Stimulated activated CD4-positive, alpha-beta T cell treated with anti-CD3 and anti-CD28 coated beads, Interleukin-12 subunit alpha, Interleukin-12 subunit beta, amount 100 ng/mL, for 4 hours (primary cell): ENCODE measurements at places on chromosomes 2 and 18.

DNA sequence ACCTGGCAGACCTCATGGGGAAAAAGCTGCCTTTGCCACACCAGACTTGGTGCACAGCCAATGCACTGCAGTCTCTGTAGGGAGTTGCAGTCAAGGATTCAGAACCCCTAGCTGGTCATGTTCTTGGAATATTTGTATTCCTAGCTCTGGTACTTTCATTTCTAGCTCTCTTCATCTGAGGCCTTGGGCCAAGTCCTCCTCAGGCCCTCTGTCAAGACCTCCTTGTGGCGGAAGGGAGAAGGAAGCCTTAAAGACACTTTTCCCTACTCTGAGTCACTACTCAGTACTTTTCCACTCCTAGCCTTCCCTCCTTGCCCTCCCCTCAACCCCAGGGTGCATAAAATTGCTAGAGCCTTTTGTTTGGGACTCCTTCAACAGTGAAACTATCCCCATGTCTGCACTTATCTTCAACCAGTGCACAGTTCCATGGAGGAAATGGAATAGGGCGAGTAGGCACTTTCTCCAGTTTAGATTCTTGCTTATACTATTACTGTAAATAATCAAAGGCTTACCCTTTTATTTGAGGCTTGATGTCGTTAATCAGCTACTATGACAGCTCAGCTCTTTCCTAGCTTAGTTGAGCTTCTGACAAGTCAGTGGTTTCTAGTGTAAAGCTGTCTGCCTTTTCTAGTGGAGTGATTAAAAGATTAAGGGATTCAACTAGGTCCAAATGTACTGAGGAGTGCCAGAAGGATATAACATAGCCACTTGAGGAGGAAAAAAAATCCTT is 15.8 kb downstream of the M1AP start:
- no peak for DNase-seq

GRCh38 chr2:142973822-142974207 is 96.4 kb downstream of the KYNU start:
- DNase-seq, result no peak

- DNase-seq, result no peak
Observed at GRCh38 chr18:39365836-39366485, 1800.4 kb upstream of the CELF4 start.

DNA sequence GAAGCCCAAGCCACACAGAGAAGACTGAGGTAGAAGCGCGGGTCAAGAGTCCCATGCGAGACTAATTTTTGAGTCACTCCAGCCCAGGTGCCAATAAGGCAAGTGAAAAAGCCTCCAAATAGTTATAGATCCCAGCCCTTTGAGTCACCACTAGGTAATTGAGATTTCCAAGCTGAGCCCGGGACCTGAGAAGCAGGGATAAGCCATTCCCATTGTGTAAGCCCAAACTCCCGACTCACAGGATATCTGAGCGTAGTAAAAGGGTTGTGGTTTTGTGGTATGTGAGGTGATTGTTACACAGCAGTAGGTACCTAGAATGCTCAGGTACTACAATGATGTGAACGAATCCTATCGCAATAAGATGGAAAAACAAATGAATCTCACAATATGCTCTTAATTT is 560.7 kb downstream of the DSC3 start:
- no peak for DNase-seq

DNA sequence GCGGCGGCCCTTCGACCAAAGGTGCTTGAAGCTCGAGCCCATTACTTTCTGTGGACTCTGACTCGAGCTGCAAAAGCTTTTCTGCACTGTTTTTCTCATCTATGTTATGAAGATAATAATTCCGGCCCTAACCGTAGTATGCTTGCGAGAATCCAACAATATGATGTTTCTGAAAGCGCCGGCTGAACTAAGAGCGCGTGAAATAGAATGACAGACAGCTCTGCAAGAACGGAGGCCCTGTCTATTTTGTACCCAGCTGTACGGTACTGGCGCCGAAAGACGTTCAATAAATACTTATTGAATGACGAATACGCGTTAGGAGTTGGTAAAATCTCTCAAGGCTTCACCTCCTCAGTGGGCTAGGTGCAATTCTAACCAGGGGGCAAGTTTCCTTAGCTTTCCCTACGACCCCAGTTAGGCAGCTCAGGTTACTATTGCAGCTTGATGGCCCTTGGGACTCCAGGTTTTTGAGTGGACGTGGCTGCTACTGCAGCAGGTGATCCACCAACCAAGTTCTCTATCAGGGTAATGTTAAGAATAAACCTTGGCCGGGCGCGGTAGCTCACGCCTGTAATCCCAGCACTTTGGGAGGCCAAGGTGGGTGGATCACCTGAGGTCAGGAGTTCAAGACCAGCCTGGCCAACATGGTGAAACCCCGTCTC is 570 bp downstream of the SCRN3 start:
- no peak for DNase-seq

DNA sequence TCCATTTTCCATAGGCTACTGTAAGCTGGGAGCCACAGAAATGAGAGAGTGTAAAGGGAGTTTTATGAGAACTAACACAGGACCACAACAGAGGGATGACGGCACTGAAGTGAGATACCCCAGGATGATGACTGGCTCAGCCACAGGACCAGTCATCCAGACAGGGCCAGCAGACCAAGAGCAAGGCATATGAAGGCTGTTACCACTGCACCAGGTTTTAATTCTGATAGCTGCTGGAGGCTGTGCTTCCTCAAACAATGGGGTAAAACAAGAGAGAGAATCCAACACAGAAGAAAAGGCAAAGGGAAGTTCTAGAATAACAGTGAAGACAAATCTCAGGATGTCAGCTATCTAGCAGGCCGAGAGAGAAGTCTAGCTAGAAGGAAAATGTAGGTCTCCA is 94.9 kb downstream of the BCL2 start:
- DNase-seq, result no peak

GRCh38 chr18:32439802-32440201 is 30.9 kb downstream of the GAREM1 start:
- no peak for DNase-seq

- DNase-seq, result no peak
Observed at GRCh38 chr2:29481313-29481712, 366.1 kb downstream of the CLIP4 start.

DNA sequence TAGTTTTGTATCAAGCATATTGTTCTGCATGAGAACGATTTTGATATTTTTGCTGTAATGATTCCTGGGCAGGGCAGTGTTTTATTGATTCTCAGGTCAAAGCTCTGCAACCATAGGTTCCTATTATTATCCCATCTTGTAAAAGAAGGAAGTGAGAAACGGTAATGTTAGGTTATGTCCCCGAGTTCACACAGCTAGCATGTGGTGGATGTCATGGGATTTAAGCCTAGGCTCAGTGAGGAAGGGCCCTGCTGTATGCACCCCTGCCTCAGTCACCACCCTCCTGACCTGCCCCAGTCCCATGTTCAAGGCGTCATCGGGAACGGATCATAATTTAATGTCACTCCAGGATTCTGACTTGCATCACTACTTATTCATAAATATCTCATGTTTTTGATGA is 10.7 kb downstream of the ACP1 start:
- no peak for DNase-seq

DNA sequence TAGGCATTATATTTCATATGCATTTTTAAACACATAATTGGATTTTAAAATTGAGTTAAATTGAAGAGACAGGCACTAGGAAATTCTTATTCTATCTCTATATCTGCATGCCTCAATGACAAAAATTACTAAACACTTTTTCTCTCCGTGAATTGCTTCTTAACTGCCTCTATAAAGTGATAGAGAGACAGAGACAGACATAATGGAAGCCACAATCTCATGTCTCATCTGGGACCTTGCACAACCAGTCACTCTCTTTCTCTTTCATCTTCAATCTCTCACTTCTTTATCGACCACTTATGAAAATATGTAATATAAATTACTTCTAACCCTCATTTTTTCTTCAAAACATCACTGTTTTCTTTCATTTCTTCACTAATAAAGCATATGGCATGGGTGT is 238.9 kb upstream of the ZNF804A start:
- no peak for DNase-seq
